ENCODE measurements at places on chromosomes 1 and 21.

DNA sequence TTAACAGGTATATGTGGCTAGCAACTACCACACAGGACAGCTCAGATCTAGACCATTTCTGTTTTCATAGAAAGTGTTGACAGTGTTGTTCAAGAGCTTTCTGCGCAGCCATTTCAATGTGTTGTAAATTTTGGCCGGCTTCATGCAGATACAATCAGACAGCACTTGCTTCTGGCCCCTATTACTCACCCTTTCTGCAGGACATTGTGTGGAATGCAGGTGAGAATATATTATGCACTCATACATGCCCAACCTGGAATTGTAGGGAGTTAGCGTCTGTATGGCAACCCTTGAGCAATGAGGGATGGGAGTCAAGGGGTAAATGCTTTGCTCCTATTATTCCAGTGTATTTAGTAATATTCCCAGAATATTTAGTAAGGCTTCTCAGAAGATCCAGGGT is 180.9 kb upstream of the PLXNA2 start:
- DNase-seq: no peak

DNA sequence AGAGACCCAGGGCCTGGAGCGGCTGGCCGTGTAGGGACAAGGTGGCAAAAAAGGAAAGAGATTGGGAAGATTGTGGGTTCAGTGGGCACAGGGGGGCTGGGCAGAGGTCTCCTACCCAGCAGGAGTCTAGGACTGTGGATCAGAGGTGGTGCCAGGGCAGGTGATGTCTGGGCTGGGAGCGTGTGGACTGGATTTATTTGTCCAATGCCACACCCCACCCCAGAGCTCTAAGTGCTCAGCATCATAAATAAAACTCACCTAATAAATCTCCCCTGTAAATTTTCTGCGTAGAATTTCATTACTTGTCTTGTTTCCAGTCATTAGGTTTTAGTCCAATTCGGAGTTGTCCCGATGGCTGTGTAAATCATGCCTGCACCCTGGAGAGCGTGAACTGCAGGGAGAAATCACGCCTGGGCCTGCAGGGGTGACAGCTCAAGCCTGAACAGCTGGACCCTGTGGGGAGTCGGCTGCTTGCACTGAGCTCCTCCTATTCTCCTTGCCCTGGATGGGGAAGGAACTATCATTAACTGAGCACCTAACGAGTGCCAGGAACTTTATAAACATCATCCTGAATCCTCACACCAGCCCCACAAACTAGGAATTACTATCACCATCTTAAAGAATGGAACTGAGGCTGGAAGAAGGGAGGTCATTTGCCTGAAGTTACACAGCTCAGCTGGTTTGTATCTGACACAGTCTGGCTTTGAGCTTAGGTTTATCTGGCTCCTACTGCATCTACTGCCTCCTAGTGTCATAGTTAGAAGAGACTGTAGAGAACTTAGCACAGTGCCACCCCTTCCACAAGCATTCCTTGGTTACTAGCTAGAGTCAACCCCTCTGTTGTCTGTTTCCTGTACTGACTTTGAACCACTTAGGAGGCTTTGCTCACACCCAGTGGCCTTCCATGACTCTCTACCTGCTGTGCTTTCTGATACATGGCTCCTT is 25.0 kb upstream of the POU3F1 start:
- no peak for DNase-seq

GRCh38 chr1:181083842-181084605 is 4.5 kb upstream of the IER5 start:
- no peak for DNase-seq

DNA sequence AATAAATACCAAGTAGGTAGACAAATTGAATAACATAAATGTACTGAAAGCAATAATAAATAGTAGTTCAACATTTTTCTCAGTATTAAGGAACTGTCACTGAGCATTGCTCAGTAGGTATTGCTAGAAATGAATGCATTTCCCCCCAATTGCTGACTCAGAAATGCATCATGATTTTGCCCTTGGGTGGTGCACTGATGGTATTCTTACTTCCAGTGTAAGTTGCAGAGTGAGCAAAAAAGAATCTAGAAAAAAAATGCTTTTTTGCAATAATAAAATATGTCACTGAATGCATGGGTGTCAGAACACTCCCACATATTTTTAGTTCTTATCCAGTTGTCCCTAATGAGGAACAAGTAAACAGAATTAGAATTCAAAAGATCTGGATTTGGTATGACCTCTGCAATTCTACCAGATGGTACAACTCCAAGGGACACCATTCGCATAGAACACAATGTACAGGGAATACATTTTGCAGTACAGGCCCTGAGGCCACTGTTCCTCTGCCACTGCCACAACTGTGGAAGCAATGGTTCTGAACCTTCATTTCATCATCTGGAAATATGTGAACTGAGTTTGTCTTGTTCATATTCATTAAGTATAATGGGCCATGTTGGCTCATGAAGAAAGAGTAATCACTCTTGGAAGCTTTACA is 78.0 kb downstream of the ATP6V1G3 start:
- no peak for DNase-seq

DNA sequence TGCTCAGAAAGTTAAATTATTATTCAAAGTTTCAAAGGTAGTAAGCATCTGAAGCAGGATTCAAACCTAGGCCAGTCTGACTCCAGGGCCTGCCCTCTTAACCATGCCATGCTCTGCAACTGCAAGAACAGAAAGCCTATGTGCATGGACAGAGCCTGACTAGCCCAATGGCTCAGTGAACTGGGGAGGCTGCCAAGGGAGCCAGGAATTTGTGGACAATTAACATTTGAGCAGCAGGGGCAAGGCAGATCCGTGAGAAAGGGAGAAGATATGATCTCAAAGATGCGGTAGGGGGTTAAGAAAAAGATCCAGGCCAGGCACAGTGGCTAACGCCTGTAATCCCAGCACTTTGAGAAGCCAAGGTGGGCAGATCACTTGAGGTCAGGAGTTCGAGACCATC is 6.5 kb upstream of the ATP1A4 start:
- no peak for DNase-seq

DNA sequence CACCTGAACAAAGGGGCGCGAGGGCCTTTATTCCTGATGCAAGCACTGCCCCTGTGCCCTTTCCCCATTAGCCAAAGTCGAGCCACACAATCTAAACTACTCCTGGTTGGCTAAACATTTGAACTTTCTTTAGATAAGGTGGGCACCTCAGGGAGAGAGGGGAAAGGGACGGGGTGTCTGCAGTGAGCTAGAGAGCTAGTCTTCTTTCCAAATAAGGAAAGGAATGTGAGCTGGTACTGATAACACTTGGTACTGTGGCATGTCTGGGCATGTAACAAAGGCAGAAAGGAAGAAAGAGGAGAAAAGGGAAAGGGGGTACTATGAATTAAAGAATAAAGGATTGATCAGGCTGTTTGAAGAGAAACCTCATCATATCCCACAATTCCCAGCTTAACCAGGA is 62.8 kb downstream of the OVGP1 start:
- no peak for DNase-seq

DNA sequence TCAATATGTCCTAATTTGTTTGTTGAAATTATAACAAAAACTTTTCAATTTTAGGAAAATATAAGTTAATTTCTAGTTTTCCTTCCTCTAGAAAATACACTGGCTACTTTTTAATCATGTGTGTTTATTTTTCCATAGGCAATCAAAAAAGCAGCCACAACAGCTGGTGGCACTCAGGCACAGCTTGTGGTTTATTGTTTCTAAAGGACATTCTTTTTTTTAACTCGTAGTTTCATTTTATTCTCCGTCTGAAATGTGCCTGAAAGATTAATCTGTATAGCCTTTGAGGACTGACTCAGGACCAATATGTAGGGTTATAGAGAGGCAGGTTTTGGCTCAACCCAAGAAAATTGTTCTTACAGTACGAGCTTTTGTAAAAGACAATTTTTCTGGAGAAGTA is 20.7 kb upstream of the STX12 start:
- no peak for DNase-seq

- no peak for DNase-seq
These were observed 94.3 kb downstream of the PSMG1 start for GRCh38 chr21:39088831-39089380.

All from activated CD8-positive, alpha-beta memory T cell treated with anti-CD3 and anti-CD28 coated beads for 48 hours (primary cell).